Regular cardiac myocyte (primary cell): ENCODE measurements at places on chromosomes 2 and 18. TPM values are rescaled to one million over a fixed set of nuclear protein-coding genes. Genes with fewer than 3 reads are reported as not detected.

The FAM237A gene
- total RNA-seq = not detected in 2 replicates

The NCKAP5 gene
- total RNA-seq = 5.0 and 9.9 TPM in 2 replicates

The IL1A gene
- total RNA-seq = 8.2 and 15.5 TPM in 2 replicates

The HOXD13 gene
- total RNA-seq = not detected in 2 replicates

The TFPI gene
- total RNA-seq = 413 and 866 TPM in 2 replicates

The RELCH gene
- total RNA-seq = 28.9 and 37.8 TPM in 2 replicates

The C2orf78 gene
- total RNA-seq = not detected in 2 replicates

The NCKAP1 gene
- 165 and 181 TPM in 2 replicates for total RNA-seq

The GPR35 gene
- 0.19 and 0.85 TPM in 2 replicates for total RNA-seq

The C2orf80 gene
- not detected in 2 replicates for total RNA-seq
